NCI-H460 (cell line): ENCODE measurements at places on chromosomes 12 and 14.

- no peak for DNase-seq
Measured at GRCh38 chr12:95181103-95181502, 36.2 kb downstream of the FGD6 start.

GRCh38 chr14:91219517-91220389 is 24.8 kb downstream of the GPR68 start:
- no peak for DNase-seq

GRCh38 chr14:88507208-88507607 is 47.6 kb downstream of the PTPN21 start:
- no peak for DNase-seq

- no peak for DNase-seq
Measured at GRCh38 chr14:39665075-39665475, 232.8 kb upstream of the FBXO33 start.

GRCh38 chr12:110224379-110225304 is 56.4 kb upstream of the ATP2A2 start:
- peak; percentile 44 for DNase-seq

DNA sequence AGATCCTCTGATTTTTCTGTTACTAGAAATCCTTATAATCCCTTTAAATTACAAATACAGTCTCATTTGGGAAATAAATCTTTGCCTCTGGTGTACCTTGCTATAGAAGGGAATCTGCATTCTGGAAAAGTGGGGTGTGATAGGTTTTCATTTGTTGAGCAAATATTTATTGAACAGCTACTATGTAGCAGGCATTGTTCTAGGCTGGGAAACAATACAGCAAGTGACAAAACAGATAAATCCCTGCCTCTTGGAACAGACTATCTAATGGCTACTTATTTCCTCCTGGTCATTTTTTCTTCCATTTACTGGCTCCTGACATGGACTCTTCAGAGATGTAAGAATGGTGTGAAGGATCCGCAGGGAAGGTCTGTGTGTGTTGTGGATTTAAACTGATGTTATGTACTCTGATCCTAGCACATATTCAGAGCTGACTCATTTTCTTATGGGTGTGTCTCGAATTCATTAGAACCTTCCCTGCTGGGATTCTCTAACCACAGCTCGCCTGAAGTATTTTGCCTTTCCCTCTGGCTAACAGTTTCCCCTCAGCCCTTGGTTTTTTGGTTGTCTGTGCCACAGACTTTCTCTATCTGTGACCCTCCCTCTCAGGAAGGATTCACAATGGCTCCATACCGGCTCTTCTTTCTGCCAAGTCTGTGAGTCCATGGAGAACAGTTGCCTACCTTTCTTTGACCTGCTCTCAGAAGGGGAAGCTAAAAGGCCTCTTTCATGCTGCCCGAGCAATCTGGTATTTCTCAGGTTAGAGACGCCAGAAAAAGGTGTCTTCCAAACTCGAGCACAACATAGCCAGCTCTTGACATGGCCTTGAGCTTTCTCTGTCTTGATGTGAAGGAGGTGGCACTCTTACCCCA is 53.7 kb downstream of the TMTC2 start:
- peak; percentile 72 for DNase-seq

DNA sequence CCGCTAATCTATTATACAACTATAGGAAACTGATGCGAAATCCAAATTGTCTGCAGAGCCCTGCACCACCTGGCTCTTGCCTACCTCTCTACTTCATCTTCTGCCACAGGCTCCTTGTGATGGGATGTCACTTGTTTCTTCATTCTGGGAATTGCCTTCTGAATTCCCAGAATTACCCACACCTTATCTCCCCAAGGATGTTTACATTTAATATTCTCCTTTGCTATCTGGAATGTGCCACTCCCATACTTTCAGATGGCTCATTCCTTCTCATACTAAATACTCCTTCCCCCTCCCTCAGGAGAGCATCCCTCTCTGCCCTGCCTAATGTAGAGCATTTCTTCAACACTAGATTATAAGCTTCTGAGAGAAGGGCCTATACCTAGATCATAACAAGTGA is 573.1 kb downstream of the GALC start:
- no peak for DNase-seq

- DNase-seq, result no peak
Measured at GRCh38 chr12:103301642-103302591, 193.9 kb downstream of the C12orf42 start.

GRCh38 chr14:35470755-35471154 is 63.2 kb upstream of the INSM2 start:
- no peak for DNase-seq

- no peak for DNase-seq
Measured at GRCh38 chr12:83067981-83068380, 381.3 kb downstream of the TMTC2 start.

DNA sequence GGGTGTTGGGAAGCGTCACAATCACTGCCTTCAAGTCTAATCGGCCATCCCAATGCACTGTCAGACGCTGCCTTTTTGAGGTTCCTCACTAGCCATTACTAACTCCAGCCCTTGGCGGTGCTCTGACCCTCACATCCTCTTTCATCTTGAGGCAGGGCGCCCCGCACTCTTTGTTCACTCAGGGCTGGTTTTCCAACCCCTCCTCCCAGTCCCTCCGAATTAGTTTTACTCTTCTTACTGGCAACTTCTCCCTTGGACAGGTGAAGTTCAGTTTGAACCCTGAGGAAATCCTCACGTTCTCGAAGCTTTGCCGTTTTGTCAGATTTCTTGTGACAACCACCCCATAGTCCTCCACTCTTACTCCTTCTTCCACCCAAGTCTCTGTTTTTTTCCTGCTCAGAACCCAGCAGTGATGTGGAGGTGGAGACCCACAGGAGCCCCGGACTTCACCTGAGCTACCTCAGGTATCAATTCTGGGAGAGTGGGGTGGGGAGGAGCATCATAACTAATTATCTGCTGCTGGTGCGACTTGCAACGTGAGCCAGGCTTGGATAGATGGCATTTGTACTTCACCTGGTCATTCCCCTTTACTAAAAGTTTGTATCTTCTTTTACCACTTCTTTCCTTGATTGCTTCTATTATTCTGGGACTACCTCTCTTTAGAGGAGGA is 757 bp downstream of the ZC3H10 start:
- no peak for DNase-seq

- no peak for DNase-seq
Measured at GRCh38 chr12:64566831-64567517, 43.3 kb upstream of the RASSF3 start.

GRCh38 chr14:93759719-93760307 is 28.5 kb downstream of the PRIMA1 start:
- DNase-seq, result no peak

- DNase-seq, result no peak
Measured at GRCh38 chr12:54311051-54311450, 10.2 kb upstream of the NFE2 start.

DNA sequence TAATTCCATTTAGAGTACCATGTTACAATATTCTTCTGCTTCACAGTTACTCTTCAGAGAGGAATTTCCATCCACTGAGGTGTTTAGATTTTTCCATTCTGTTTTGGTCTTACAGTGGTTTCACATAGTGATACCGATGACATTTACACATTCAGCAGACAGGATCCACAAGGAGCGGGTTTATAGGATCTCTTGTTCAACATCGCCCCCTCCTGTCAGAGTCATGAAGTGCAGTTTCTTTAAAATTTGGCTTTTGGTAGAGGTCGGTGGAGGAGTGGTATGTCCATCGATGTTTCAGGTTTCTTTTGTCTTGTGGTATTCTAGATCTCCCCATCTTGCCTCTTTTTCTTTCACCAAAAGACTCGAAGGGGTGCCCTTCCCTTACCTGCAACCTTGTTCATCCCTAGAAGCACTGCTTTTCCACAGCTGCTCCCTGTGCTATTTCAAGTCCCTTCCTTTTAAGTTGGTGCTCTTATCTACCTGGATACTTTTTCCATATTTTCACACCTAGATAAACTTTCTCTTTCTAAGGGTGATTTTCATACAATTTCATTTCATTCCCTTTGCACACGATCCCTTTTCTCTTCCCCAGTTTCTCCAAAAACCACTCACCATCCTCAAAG is 181.3 kb downstream of the ITPR2 start:
- DNase-seq, result peak; percentile 55

DNA sequence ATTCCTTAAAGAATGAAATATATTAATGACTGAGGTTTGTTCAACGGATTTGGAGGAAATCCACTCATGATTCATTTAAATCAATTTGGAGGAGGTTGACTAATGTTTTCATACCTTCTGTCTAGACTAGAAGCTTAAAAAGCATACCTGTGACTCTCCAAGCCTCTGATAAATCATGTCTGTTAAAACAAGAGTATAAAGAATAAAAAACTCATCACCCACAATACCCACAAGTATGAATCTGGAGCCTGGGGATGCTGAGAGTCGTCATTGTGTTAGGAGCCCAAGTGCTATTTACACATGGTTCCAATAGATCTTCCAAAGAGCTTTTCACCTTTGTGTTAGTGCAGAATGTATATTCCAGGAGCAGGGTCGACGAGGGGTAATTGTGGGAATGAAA is 86.8 kb upstream of the ADAMTS20 start:
- no peak for DNase-seq

GRCh38 chr12:32451816-32452215 is 52.5 kb downstream of the FGD4 start:
- DNase-seq, result no peak

DNA sequence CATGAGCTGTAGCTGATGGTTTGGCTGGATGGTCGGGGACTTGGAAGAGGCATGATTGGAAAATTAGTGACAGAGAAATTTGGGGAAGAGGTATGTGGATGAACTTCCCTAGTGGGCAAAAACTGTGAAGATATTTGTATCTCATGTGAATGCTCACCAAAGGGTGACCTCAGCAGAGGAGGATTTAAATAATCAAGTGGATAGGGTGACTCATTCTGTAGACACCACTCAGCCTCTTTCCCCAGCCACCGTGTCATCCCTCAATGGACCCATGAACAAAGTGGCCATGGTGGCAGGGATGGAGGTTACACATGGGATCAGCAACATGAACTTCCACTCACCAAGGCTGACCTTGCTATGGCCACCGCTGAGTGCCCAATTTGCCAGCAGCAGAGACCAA is 60.8 kb upstream of the KRAS start:
- no peak for DNase-seq

DNA sequence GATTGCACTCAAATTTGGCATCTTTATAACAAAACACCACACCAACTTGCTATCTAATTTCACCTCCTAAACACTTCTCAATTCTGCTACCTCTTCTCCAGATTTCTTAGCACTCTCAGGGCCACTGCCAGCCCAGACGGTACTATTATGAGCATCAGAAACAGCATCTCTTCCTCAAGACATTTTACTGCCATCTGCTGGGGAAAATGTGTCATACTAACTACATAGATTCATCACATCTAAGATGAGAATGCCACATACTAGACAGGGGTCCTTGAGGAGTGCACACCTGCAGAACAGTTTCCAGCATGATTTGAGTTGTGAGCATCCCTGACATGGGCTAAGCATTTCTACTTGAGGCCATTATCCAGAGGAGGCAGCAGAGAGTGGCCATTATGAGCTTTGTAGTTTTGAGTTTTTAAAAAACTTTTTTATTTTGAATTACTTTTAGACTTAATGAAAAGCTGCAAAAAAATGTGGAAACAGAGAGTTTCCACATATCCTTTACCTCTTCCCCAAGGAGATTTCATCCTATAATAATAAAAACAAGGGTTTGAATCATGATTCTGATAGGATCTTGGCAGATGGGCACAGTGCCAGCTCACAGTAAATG is 15.1 kb upstream of the GRIP1 start:
- peak; percentile 65 for DNase-seq

GRCh38 chr14:26598081-26598671 is 343 bp upstream of the NOVA1 start:
- peak; percentile 85 for DNase-seq

DNA sequence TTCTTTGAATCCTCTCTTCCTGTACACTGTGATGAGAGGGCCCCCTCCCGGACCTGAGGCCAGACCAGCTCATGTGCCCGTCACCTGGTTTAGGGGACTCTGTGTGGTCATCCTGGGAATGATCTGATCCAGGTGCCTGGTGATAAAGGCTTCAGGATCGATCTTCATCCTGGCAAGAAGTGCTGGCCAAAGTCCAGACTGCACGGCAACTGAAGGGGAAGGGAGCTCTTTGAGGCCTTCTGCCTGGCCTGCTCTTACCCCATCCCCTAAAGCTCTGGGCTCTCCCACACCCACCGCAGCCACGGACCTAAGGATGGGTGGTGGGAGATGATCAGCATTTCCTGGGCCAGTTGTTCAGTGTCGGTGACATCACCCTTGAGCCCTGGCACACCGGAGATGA is 31.8 kb downstream of the GCN1 start:
- no peak for DNase-seq

GRCh38 chr12:51217968-51218606 is at the start of gene POU6F1:
TSS of gene POU6F1 (minus strand) at chr12:51218062. CDS start at chr12:51206836, 11,226 bp downstream.
- peak; percentile 72 for DNase-seq

DNA sequence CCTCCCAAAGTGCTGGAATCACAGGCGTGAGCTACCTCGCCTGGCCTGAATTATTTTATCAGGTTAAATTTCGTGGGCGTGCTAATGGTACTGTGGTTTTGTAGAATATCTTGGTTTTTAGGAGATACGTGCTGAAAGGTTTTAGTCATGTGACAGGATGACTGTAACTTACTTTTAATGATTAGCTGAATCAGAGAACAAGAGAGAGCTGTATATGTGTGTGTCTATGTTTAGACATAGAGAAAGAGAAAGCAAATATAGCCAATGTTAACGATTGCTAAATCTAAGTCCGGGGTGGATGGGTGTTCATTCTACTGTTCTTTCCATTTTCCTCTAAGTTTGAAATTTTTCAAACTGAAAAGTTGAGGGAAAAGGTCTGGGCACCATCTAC is 9.2 kb upstream of the PNMA1 start:
- peak; percentile 33 for DNase-seq

DNA sequence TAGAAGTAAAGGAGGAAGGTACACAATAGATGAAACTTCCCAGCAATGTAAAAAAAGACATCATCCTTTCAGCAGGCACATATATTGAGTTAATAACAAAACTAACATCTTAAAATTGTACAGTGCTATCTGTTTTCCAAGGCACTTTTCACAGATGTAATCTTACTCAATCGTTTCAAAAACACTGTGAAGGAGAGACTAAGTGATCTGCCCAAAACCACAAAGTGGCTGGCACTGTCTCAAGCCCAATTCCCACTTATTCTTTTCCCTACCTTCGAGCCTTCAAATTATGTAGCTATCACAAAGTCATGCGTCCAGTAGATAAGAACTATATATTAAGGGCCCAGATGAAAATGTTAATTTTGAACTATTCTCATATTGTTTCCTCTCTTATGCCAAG is 193.6 kb upstream of the RASSF8 start:
- DNase-seq, result no peak

DNA sequence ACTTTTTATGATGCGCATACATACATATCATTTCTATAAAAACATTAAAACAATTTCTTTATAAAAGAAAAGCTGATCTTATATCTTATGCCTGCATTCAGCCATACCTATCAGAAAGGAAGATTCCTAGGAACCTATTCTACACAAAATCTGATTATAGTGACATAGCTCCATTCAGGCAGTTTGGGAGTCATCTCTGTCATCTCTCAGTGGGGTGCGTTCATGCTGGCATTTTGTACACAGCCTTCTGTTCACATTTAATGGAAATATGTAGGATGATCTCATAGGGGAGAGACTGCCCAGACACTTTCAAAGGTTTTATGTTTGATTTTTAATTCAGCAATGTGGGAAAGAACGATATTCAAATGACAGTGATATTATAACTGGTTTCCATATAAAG is 52.9 kb downstream of the ATL1 start:
- DNase-seq, result no peak

- no peak for DNase-seq
Measured at GRCh38 chr14:64637735-64638473, 66.3 kb upstream of the PLEKHG3 start.

GRCh38 chr14:72692696-72693095 is 201.2 kb downstream of the DPF3 start:
- DNase-seq, result no peak

GRCh38 chr12:104727726-104728465 is 230.2 kb downstream of the SLC41A2 start:
- DNase-seq, result no peak
